ENCODE measurements at places on chromosomes 5 and 9.

GRCh38 chr9:132797861-132798659 is 80.0 kb downstream of the AK8 start:
- DNase-seq: no peak

DNA sequence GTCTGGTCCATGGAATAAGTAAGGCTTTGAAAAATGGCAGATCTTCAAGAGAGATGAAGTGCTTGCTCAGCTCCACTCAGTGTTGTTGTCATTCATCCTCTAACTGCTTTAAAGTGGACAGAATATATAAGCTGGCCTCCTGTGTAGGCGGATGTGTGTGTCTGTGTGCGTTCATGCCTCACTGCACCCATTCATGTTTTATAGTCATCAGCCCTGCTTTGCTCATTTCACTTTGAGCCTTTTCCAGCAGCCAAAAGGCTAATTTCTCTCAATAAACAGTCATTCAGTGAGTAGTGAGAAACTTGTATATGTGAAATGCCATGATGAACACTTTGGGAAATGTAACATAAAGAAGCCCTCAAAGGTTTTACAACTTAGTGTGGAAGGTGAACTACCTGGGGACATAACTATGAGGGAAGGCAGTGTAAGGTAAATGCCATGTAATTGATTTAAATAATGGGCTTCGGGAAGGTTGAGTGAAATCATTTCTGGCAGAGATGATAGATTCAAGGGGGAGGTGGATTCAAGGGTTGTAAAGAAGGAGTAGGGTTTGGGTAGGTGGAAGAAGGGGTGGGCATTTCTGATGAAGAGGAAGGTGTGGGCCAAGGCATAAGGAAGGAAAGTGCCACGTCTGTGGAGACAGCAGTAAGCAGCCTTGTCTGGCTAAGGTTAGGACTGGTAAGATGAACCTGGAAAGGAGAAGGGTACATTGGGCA is 15.7 kb downstream of the TTC23L start:
- DNase-seq: no peak

- no peak for DNase-seq
Measured at GRCh38 chr9:89078860-89079259, 87.6 kb downstream of the S1PR3 start.

DNA sequence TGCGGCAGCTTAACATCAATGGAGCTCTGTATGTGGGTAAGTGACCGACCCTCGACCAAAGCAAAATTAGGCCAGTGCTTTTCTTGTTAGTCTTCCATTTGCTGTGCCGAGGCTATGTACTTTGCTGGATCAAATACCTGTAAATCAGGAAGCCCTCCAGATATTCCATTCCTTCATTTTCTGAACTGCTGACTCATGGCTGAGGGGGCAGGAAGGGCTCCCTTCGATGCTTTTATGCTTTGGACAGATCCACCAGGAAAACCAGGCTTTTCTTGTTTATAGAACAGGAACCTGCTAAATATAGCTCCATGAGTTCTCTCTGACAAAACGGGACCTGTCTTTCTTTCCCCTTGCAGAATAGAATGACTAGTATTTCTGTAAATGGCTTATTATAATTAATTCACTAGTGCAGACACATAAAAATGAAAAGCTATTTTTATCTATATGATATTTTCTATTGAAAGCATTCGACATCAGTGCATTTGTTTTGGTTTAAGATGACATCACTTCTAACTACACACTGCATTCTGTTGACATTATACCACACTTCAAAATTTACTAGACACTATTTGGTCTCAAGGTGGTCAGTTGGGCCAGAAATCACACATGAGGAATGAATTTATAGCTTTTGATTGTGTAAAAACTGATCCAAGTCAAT is 93.3 kb downstream of the LIFR start:
- DNase-seq: no peak

DNA sequence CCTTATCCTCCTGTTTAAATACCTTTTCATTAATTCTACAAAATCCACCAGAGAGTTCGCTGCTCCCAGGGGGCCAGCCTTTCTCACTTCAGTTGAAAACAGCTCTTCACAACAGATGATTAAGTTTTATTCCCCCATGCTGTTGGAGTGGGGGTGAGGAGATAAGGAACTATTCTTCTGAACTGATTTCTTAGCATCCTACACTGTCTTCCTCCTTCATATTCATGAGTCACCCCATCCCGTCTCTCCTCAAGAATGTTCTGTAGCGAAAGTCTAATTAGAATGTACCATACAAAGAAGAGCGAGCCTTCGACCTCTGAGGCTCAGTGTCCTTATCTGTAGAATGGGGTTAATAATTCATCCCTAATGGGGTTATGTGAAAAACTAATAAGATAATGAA is 138.0 kb downstream of the PIK3R1 start:
- DNase-seq: no peak

- DNase-seq: no peak
Measured at GRCh38 chr5:144275329-144275728, 104.7 kb downstream of the KCTD16 start.

DNA sequence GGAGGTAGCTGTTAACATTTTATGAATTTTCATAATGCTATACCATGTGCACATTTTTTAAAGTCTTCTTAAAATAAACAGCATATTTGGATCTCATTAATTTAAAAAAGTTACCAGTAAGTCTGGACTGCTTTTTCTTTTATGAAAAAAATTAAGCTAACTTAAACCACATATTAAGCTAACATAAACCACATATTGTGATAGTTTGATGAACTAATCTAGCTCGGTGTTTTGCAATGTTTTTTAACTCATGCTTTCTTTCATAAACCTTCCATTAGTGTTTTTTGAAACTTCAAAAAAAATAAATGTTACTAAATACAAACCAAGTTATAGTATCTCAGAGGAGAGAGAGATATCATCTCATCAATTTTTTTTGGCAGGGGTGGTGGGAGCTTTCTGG is 26.5 kb downstream of the POLK start:
- no peak for DNase-seq

DNA sequence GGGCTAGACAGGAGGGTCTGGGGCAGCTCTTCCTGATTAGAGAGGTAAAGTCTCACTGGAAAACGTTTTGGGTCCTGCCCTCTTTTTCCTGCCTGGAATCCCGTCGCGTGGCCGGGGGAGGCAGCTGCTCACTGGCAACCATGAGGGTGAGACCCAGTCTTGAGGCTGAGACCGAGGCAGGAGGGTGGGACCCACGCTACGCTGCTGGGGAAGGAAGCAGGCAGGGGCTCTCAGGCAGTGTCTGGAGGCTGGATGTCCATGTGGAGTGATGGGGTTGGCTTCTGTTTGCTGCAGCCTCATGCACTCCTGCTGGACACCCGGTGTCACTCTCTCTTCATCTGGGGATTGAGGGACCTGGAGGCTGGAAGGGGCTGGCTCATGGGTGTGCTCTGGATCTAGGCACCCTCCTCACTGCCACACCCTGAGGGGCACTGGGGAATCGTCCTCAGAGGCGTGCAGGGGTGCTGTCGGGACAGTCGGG is 11.3 kb upstream of the SLC2A6 start:
- no peak for DNase-seq

DNA sequence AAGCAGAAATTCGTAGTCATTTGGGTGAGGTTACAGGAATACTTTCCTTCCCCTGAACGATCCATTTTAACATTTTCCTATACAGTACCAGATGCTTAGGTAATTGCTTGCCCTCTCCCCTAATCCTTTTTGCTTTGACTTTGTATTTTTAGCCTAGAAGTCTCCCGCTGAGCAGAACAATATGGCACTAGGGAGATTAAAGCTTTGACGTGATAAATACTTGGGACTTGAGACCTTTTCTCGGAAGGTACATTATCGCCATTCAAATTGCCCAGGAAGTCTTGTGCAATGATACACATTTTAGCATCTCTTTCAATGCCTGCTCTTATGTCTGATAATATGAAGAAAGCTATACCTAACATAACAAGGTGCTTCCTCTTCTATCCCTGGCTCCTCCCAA is 22.9 kb upstream of the SPATA31C2 start:
- DNase-seq: no peak

GRCh38 chr9:15786616-15787015 is 233.8 kb downstream of the CCDC171 start:
- DNase-seq: no peak

DNA sequence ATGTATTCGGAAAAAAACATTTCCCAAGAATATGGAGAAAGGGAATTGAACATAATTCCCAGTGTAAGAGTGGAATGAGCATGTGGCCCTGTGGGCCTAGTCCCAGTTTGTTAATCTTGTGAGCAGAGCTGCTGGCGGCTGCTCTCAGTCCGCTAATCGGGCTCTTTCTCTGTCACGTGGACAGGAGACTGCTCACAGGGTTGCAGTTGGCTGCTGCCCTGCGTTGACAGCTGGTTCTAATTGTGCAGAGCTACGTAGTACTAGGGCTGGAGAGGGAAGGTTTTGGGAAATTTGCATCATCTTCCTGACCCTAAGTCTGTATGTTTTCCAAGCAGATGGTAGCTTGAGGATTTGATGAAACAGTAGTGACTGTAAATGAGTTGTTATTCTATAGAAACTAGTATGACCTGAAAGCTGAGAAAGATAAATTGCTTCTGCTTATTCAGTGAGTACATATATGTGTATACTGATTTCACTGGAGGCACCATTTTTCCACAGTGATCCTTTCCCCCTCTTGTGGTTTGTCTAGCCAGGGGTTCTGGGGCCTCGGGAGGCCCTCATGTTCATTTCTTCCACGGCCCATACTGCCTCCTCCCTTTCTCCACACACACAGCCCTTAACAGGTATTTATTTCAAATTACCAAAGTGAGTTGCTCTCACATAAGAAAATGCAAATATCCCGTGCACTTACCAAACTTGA is 100.6 kb downstream of the ANGPTL2 start:
- DNase-seq: no peak

DNA sequence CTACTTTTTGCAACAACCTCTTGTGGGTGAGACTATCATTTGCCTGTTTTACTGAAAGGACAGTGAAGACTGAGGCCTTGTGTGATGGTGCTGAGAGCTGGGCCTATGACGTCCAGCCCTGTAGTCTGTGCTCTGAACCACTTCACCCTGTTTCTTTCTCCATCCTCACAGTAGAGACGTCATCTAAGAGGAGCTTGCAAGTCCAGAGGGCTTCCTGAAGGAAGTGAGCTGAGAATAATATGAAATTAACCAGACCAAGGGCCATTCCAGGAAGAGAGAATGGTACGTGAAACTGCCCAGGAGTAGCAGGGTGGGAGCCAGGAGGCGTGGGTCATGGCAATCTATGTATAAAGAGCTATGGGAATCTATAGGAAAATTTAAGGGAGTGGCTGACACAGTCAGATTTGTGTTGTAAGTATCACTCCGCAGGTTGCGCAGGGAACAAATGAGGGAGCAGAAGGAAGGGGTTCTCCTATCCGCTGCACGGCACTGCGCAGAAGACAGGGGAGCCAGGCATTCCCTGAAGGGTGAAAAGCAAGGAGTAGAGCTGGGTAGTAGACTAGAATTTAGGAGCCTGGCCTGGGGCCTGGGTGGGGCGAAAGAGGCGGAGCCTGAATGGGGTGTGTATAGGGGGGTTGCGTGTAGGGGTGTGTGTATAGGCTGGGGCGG is 596 bp upstream of the FGFR4 start:
- DNase-seq: no peak

- no peak for DNase-seq
Measured at GRCh38 chr9:4583001-4583400, 79.1 kb upstream of the PLPP6 start.

DNA sequence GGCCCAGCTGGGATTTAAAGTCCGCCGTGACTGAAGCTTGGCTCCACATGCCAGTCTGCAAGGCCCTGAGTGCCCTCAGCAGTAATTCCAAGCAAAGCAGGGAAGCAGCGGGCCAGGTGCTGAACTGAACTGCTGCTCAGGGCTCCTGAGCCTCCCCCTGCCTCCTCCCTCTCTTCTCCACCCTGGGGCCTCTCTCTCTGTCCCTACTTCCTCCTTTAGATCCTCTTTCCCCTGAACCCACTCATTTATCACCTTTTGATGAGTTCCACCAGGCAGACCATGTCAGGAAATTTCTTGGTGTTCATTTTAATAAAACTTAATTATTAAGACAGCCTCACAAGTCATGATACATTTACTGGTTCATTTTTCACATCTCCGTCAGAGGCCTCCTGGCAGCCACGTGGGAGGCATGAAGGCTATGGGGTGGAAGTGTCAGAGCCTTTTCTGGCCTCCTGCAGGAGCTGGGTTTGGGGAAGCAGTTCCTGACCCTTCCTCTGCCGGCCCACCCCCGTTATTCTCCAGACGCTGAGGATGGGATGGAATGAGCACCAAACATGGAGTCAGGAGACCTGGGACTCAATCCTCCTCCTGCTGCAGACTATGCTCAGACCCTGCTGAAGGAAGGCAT is 32.2 kb upstream of the KCNIP1 start:
- no peak for DNase-seq

DNA sequence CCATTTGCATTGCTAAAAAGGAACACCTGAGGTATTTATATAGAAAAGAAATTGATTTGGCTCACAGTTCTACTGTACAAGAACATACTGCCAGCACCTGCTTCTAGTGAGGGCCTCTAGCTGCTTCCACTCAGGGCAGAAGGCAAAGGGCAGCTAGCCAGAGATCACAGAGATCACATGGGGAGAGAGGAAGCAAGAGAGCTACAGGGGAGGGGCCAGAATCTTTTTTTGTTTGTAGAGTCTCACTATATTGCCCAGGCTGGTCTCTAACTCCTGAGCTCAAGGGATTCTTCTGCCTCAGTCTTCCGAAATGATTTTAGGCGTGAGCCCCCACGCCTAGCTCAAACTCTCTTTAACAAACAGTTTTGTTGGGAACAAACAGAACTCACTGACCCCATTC is 6.1 kb downstream of the SLCO4C1 start:
- DNase-seq: no peak

GRCh38 chr5:54311176-54311677 is 854 bp upstream of the ARL15 start:
- no peak for DNase-seq

- DNase-seq: no peak
Measured at GRCh38 chr5:163916376-163916775, 411.0 kb downstream of the MAT2B start.

DNA sequence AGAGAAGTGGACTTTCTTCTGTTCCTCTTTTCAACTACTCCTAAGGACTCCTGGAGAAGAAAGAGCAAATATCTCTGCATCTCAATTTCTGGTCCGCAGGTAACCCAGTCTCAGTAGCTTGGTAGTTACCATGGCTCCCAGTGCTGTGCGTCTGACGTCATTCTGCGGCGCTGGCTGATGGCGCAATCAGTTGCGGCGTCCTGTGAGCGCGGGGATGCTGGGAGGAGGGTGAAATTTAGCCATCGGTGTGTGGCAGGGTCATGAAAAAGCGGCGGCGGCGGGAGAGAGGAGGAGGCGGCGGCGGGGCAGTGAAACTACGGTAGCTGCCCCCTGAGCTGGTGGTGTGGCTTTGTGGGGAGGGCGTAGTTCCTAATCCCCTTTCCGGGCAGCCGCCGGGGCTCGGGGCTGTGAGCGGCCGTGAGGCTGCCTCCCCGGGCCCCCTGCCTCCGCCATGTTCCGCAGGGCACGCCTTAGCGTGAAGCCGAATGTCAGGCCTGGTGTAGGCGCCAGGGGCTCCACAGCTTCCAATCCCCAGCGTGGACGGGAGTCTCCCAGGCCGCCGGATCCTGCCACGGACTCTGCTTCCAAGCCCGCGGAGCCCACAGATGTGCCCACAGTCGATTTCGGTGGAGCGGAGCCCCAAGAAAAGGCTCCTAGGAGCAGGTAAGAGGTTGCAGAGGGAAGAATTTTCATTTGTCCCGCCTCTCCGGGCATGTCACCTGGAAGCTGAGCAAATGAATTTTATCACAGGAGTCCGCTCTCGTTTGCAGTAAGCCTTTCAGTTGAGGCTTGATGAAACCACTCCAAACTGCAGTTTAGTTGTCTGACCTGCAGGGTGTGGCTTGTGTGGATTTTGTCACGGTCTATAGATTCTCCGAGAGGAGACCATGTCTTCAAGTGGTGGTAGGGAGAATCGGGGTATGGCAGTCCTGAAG is at the start of gene BDP1:
Gene BDP1 (plus strand): TSS at position 225 of the 935 bp plus-strand sequence. CDS start 227 bp downstream, at position 452.
- peak; percentile 37 for DNase-seq

All from cortex of kidney (tissue), 1 donor.